ENCODE measurements at places on chromosomes 7 and 10.
A peak's percentile ranks its signal among the peaks of the same experiment; 100 is the strongest.

DNA sequence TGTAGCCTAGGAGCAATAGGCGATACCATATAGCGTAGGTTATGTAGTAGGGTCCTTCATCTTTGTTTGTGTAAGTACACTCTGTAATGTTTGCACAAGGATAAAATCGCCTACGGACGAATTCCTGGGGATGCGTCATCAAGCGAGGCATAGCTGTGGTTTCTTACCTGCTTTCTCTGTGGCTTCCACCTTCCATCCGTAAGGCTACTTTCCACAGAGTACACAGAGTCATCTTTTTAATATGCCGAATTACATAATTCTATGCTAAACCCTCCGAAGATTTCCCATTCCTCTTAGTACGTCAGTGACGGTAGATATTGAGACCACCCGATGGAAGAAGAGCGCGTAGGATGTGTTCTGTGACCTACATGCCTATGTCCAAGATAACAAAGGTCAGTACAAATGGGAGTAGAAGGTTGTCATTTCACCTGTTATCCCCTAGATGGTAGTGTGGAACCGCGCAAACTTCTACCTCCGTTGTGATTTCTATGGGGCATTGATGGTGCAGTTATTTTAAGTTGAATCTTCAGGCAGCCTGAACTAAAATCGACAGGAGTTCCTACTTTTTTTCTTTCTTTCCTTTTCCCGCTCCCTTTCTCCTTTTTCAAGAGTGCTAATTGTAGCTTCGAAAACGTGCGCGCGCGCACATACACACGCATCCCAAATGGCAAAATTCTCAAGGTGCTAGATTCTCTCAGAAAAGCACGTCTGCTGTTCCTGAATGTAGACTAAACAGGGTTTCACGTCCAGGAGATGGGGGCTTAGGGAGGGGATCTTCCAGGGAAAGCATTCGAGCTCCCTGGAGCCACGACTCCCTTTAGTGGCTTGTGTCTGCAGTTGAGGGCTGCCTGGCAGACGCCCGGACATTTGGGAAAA lies 111.7 kb upstream of the MBL2 start:
- peak; percentile 93 for DNase-seq

DNA sequence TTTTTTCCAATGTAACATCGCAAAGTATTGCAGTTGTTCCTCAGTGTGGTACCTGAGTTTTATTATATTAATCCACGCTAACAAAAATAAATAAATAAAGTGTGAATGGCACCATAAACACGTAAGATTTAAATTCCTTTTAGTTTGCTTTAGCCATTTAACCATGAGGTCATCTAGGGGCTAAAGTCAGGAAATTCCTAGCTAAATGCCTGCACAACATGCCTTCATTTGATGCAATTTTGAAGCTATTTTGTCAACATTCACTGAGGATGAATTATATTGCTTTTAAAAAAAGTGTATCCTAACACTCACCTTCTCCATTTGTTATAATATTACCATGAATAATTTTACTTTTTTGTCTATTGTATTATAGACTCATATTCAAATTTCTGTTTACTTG lies 714.4 kb downstream of the GATA3 start:
- DNase-seq, result no peak

DNA sequence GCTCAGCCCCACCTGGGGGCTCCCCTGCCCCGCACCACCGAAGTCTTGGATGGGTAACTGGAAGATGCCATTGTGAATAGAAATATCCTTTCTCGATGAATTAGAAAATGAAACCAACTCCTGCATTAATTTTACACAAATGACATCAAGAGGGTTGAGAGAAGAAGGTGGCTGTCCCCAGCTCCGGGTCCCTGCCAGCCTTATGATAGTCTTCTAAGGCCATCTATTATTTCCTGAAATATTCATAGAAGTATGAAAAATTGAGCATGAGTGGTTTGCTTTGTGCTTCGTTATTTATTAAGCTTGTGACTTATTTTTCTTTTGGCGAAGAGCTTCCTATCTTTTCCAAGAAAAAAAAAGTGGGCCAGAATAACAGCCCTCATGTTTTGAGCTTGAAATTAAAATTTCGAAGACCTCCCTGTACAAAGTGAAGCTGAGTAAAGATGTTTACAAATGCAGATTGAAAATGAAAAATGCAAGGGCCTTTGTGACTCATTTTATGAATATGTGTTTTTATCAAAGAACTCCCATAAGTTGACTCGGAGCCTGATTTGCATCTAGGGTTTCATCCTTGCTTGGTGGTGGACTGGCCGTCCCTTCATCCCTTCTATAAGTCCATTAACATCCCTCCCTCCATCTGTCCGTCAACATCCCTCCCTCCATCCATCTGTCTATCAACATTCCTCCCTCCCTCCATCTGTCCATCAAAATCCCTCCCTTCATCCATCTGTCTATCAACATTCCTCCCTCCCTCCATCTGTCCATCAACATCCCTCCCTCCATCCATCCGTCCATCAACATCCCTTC lies 20.5 kb upstream of the CFAP46 start:
- no peak for DNase-seq

DNA sequence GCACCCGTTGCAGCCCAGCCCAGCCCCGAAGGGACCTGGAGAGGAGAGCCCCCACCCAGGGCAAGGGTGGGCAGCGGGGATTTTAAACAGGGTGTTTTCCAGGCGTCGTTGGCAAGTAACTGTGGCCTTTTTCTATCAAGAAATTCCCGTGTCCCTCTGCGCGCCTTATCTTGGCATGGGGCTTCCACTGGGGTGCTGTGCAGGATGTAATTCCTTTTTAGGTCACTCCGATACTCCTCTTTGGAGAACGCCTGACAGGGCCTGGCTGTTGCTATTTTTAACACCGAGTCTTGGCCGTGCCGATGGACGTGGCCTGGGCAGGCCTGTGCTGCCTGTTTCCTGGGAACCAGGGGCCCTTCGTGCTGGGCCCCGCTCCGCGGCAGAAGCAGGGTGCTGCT lies 93.8 kb downstream of the INPP5A start:
- DNase-seq, result no peak

DNA sequence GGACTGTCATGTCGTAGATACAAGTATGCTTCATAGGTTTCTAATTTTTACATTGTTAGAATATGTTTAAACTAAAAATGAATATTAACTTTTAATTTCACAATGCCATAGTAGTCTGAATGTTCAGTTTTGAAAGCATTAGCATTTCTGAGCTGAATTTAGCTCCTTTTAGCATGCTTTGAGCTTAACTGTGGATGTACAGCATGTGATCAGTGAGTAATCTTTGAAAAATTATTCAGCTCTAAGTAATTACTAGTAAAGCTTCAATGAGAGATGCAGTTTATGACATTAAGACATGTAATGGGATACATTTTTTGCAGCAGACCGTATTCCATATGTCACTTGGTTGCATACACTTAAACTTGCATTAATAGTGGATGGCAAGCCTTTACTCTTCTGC lies 114.1 kb upstream of the WNT16 start:
- no peak for DNase-seq

GRCh38 chr7:139585042-139585441 lies 61.6 kb downstream of the CLEC2L start:
- no peak for DNase-seq

Data from kidney tubule cell (primary cell).